ENCODE measurements at places on chromosomes 2 and 18.

DNA sequence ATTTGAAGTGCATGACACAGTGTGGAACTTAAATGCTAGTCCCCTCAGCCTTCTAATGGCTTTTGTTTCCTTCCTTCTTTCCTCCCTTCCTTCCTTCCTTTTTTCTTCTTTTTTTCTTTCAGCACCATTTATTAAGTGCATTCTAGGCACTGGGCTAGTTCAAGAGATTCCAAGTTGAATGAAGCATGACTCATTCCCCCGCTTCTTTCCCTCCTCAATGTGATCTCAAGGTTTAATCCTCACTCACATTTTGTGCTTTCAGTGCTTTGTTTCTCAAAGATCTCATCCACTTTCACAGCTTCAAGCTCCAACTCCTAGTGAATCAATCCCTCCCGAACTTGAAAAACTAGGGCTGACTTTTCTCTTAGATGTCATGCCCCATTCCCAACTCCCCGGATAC, 90.1 kb downstream of the LBH start:
- no peak for DNase-seq

GRCh38 chr2:5074733-5075132, 617.5 kb upstream of the SOX11 start:
- DNase-seq = no peak

GRCh38 chr2:152251811-152252210, 76.2 kb upstream of the STAM2 start:
- no peak for DNase-seq

DNA sequence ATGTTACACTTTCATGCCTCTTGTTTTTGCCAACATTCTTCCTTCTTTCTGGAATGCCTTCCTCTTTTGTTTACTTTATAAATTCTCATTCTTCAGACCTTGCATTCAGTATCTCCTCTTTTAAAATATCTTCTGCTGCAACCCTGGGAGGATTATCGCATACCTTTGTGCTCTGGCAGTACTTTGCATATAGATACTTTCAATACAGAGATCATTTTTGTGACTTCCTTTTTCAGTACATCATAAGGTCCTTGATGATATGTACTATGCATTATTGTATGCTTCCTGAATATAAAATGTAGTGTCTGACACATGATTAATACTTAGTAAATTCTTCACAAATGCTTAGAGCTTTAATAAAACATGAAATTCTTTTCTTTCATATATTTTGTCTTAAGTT, 538.7 kb downstream of the TRIB2 start:
- no peak for DNase-seq

DNA sequence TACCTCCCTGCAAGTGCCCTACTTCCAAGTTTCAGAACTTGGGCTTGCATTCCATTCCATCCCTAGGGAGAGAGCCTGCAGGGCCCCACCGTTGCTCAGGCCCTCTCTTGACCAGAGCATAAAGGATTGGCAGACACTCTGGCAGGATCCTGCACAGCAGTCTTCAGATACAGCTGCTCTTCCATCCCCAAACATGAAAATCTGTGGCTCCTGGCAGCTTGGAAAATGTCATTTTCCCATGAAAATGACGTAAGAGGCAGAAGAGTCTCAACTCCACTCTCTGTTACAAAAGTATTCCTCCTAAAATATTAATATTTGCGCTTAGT, 162.6 kb downstream of the GFPT1 start:
- no peak for DNase-seq

DNA sequence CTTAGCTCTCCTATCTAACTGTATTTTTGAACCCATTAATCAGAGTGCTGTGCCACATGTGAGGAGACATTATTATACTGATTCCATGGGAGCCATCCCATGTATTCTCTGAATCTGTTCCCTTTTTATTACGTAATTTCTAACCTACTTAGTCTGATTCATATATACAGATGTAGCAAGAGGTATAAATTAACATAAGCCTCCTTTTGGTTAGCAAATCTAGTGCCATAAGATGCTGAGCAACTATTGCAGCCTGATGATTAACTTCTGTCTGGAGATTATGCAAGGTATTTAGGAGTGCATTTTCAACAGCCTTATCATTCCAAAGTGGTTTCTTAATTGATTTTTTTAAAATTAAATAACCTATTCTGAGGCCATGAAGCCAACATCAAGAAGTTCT, 114.1 kb upstream of the MSH2 start:
- peak; percentile 76 for DNase-seq

- DNase-seq = no peak
Measured at GRCh38 chr18:65725251-65726050, 25.4 kb upstream of the CDH7 start.

GRCh38 chr2:7742301-7742700, 825.1 kb downstream of the RNF144A start:
- no peak for DNase-seq

DNA sequence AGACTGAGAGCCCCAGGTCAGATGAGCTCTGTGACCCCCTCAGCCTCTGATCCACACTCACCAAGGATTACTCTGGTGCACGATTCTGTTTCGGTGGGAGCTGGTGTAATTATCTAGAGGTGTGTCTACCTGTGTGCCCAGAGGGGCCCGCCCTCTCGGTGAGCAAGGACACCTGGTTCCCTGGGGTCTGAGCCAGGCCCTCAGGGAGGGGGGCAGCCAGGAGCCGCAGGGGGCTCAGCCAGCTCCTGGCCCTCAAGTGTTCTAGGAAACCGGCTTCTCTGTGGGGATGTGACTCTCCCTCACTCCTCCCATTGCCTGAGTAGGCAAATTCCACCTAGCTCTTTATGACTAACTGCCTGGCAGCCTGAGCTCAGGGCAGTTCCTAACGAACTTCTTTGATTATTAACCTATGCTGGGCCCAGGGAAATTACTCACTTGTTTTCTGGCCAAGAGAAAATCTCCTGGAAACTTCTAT, 17.4 kb downstream of the AGAP1 start:
- no peak for DNase-seq

DNA sequence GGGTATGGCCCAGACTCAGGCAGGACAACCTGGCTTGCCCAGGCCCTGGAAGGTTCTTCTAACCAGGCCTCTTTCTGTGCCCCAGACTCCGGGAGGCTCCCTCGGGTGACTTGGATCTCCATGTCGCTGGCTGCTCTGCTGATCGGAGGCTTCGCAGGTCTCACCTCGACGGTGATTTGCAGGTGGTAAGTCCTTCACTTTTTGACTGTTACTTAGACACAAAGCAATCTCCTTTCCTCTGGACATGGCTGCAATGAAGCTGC, 103.5 kb downstream of the TPO start:
- DNase-seq = no peak

DNA sequence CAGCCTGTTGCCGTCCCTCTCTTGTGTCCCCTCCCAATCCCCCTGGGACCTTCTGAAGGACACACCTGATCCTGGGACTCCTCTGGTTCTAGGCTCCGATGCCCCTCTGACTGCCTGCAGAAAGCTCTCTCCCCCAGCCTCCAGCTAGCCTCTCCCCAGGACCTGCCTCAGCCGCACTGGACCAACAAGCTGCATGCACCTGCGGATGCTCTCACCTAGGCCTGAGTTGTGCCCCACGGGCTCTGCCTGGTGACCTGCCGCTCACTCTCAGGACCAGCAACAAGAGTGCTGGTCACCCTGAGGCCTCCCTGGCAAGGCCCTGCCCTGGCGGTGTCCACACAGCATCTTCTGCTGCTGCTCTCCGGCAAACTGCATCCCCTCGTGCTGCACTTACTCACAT, 63.0 kb downstream of the EIPR1 start:
- DNase-seq = no peak

DNA sequence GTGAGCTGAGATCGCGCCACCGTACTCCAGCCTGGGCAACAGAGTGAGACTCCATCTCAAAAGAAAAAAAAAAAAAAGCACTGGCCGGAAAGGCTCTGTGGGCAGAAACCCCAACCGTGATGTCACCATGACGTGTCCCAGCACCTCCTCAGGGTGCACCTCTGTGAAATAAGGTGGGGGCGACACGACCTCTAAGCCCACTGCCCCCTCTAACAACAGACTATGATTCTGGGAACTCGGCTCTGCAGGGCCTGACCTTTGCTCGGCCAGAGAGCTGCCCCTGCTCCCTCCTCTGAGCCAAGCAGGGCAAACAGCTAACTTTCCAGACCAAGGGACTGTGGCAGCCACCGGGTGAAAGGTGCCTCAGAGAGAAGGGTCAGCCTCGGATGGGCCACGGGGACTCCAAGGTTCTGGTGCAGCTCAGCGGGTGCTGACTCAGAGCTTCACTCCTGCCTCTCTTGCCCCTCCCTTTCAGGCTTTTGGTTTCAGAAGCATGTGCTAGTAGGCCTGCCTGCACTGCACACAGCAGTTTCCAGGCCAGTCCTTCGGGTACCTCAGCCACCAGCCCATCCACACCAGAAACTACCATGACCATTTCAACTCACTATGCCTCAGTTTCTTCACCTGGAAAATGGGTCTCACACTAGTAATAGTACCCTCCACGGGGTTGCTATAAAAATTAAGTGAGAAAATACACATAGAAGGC, 8.0 kb downstream of the TMBIM1 start:
- no peak for DNase-seq

DNA sequence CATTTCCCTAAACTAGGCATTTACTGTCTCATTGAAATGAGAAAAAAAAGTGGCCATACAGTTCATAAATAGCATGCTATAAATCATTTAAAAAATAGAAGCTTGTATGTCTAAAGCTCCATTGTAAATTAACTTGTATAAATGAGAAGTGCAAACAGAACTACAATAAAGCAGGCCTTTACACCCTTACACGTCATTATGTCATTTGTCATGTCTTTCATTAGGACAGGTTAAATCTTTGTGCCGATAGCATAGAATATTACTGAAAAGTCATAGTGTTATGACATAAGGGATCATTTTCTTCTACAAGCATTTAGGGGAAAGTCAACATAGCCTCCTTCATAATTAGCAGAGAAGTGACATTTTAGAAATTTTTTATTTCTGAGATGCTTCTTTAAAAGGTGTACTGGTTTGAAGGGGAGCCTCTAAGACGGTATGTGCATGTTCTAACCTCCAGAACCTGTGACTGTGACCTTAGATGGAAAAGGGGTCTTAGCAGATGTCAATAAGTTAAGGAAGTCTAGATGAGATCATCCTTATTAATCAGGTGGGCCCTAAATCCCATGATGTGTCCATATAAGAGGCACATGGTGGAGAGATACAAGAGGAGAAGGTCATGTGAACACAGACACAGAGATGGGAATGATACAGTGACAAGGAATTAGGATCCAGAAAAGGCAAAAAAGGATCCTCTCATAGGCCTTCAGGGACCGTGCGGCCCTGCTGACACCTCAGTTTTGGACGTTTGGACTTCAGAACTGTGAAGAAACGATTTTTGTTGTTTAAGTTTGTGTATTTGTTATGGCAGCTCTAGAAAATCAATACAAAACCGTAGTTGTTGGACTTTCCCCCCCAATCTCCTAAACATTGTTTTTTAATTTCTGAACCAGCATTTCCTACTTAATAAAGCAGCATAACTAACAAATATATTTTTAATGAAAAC, 863.7 kb downstream of the MBD2 start:
- DNase-seq = no peak

DNA sequence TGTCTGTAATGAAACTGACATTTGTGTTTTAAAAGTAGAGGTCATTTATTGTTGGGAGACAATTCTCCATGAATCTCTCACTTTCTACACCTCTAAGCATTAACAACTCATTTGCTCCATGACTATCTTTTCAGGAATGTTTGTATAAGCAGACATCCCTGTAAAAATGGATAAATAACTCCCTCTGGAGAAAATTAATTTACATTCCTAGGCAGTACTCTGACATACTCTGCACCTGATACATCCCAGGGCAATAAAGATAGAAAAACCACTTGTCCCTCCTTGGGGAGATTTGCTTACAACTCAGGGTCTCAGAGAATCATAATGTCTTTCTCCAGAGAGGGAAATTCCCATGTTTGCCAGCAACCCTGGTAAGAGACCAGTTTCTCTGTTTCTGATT, 1037.7 kb upstream of the SLC39A10 start:
- no peak for DNase-seq

DNA sequence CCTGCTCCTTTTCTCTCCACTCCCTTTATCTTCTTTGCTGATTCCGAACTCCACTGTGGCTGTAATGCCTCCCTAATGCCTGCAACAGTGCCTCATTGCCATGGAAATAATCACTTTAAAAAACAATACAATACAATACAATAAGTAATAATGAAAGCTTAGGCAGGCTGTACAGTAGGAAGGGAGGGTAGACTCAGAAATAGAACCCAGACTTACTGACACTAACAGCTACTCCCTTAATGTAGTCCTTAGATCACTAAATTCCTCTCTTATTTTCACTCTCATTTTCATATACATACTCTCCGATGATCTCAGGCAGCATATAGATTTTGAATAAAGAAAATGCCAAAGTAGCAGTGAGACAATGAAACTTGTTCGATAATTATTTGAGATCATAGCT, 70.2 kb downstream of the DLGAP1 start:
- no peak for DNase-seq

GRCh38 chr18:35060122-35060815, 19.1 kb downstream of the MAPRE2 start:
- DNase-seq = no peak

GRCh38 chr2:54503192-54503591, 47.1 kb downstream of the SPTBN1 start:
- DNase-seq = no peak

- no peak for DNase-seq
Measured at GRCh38 chr2:136164280-136164776, 46.4 kb upstream of the CXCR4 start.

DNA sequence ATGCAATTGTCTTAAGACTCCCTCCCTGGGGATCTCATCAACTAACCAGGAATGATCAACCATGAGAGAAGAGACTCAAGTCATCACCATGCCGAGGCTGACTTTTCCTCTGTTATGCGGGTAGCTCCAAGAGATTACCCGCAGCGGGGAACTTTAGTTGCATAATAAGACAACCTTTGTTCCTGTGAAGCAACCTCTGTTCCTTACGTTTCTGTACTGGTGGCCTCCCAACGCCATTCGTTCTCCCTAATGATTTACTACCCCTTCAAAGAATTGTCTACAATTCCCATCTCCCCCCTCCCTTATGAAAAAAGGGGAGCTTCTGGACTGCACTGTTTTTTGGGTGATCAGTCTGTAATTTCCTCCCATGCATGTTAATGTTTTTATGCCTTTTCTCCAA, 66.1 kb upstream of the LRPPRC start:
- no peak for DNase-seq

GRCh38 chr2:136347981-136348380, 230.0 kb upstream of the CXCR4 start:
- no peak for DNase-seq

GRCh38 chr2:213317929-213318328, 33.7 kb downstream of the SPAG16 start:
- DNase-seq = peak; percentile 24

All from GM04504 (cell line).